ENCODE measurements at places on chromosomes 4 and X.

GRCh38 chrX:140949233-140949632 lies 53.2 kb upstream of the SPANXB1 start:
- DNase-seq = no peak

DNA sequence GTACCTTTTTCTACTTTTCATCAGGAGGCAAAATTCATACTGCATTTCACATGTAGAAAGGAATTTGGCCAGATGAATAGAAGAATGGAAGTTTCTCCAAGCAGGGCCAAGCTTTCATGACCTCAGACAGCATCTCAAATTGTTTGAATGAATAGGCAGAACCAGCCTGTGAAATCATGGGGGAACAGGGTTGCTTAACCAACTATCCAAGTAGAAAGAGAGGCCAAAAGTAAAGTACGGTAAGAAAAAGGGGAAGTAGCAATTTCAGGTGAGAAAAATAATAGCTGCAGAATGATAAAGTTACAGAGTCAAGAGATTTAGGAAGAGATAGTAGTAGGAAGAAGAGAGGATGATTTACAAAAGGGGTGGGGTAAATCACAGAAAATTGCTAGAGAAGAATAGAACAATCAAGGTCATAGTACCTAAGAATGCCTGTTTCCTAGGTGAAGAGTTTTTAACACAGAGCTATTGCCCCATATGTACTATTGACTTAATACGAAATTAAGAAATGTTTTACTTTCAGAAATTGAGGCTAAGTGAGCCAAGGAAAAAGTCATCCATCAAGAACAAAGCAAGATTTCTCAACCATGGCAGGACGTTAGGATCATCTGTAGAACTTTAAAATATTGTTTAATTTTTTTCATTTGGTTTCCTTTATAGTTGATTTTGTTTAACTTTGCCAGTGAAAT lies 177.1 kb upstream of the TET2 start:
- DNase-seq = no peak

DNA sequence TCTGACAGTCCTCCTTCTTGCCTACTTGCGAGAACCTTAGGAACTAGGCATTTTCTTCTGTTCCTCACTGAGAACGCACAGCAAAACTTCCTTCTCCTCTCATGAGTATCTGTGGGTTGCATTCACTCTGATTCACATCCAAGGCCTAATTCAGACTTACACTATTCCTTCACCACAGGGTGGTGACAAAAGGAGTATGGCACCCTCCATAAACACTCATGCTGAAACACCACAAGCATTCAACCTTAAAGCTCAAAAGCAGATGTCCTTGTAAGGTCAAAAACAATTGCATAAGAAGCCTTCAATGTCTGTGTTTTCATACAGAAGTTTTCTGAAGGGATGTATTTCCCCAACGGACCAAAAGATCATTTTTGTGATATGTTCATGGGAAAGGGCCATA lies 147.3 kb downstream of the CORIN start:
- no peak for DNase-seq

GRCh38 chr4:176441594-176441993 lies 121.8 kb downstream of the SPCS3 start:
- no peak for DNase-seq

DNA sequence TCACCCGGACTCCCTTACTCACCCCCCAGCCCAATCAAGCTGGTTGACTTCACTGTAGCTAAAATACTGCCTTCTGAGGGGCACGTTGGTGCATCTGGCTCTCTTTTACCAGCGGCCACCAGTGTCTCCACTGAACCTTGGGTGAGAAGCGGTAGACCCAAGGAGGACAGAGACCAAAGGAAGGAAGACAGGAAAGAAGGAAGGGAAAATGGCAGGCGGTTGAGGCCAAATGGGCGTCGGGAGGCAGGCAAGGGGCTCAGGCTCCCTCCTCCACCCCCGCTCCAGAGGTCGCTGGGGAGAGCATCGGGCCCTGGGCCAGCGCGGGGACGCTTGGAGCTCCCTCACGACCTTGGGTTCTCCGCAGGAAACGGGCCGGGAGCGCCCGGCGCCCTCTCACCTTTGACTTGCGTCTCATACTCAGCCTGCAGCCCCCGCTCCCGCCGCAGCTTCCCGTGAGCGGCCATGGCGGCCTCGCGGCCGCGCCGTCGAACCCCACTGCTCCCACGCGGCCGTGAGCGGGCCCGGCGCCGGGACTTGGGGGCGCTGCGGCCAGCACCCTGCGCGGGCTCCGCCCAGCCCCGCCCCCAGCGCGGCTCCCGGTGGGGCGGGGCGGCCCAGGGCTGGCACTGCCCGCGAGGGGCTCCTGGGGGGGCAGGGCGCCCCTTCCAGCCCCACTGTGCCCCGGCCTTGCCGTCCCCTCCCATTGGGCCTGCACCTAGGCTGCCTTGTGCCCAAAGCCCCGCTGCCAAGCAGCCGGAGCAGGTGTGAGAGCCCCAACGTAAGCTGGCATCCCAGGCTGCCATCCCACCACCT lies at the start of gene ARHGAP4:
Gene ARHGAP4 (minus strand): TSS at position 526 of the 813 bp plus-strand sequence. CDS start 62 bp downstream, at position 464.
- no peak for DNase-seq

DNA sequence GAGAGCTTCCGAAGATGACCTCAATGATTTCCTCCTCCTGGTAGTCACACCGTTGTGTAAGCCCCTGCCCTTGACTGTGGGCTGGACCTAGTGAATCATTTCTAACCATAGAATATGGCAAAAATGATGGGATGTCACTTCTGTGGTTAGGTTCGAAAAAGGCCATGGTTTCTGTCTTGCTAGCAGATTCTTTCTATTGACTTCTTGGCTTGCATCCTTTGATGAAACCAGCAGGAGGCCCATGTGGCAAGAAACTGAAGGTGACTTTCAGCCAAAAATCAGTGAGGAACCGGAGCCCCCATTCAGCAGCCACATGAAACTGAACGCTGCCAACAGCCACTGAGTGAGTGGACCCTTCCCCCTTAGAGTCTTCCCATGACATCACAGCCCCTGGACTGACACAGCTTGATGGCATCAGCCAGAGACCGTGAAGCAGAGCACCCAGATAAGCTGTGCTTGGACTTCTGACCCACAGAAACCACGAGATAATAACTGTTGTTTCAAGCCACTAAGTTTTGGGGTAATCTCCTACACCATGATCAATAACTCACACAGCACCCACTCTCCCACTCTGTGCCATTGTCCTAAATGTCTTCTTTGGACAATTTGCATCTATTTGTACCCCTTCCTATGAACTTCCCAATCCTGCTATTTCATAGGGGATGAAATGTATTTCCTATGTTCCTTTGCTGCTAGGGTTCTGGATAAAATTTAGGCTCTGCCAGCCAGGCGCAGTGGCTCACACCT lies 148.0 kb upstream of the STX18 start:
- no peak for DNase-seq

GRCh38 chr4:182826391-182826790 lies 90.8 kb downstream of the DCTD start:
- DNase-seq = no peak

DNA sequence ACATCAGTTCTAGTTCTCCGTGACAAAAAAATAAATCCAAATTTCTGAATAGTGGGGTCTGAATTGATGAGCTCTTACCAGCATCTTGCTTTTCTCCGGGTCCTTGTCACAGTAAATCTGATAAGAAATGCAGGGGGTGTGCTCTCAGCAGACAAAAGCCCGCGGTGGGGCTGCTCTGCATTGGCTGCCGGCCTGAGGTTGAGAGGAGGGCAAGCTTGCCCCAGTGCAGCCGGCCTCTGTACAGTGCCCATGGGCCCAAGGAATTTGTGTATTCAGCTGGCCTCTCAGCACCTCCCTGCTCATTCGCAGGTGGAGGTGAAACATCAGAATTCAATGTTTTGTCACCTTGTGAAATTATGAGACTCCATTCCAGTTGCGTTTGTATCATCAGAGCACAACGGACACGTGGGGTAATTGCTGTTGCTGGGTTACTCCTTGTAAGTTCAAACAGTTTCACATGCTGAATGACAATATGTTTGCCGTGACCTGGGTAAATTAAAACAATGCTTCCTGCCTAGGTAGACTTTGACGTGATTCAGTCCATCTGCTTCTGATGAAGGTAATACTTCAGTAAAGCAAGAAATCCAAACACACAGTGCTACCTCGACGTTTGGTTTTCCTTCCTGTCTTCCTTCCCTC lies 596.4 kb downstream of the MID1IP1 start:
- no peak for DNase-seq

- DNase-seq = no peak
Observed at GRCh38 chr4:4974727-4975126, 44.5 kb downstream of the CYTL1 start.

GRCh38 chr4:23911675-23912455 lies 22.0 kb upstream of the PPARGC1A start:
- DNase-seq = no peak

DNA sequence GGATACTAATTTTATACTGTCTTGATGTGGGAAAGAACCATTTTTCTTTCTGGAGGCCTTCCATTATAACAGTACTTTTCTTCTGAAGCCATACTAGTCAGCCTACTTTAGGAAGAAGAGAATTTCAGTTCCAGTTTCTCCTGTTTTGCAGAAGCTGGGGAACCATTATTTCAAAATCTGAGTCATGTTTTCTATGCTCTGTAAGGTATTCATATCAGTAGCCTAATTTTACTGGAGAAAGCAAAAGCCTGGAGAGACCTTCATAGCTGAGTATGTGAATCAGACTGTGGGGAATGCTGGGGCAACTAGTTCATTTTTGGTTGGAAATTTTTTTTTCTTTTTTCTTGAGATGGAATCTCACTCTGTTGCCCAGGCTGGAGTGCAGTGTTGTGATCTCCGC lies 22.4 kb downstream of the AFF1 start:
- DNase-seq = no peak

- no peak for DNase-seq
Observed at GRCh38 chrX:130100180-130100579, 10.1 kb downstream of the ELF4 start.

- no peak for DNase-seq
Observed at GRCh38 chr4:15132739-15133138, 130.5 kb downstream of the CPEB2 start.

- DNase-seq = no peak
Observed at GRCh38 chrX:45824471-45824870, 623.8 kb upstream of the DIPK2B start.

DNA sequence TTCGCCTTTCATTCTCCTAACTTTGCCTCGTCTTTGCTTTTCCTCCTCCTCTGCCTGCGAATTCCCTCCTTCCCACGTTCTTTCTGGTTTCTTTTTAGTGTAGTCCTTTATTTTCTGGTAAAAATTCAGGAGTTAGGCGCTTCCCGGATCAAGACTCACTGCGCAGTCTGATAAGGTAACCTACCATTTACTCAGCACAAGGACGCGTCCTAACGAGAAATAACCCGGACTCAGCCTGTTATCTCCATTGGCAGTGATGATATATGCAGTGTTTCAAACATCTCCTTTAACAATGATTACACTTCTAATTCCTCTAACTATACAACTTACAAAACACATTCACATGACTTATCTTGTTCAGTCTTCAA lies 357 bp upstream of the ETNPPL start:
- no peak for DNase-seq

GRCh38 chrX:47745416-47745815 lies 86.4 kb upstream of the UXT start:
- no peak for DNase-seq

DNA sequence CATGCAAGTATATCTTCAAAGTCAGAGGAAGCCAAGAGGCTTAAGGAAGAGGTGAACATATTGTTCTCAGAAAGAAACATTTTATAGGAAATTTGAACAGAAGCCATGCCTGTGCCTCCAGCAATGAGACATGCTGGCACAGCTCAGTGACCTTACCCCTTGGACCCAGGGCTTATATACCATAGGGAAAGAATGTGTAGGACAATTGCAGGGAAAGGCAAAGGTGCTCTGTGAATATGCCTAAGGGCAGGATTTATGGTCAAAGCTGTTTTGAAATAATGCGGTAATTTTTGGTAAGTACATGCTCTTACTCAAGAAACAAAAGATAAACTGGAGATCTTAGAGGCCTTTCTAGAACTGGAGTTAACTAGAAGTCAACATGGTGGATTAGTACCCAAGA lies 568.8 kb downstream of the GRID2 start:
- no peak for DNase-seq

DNA sequence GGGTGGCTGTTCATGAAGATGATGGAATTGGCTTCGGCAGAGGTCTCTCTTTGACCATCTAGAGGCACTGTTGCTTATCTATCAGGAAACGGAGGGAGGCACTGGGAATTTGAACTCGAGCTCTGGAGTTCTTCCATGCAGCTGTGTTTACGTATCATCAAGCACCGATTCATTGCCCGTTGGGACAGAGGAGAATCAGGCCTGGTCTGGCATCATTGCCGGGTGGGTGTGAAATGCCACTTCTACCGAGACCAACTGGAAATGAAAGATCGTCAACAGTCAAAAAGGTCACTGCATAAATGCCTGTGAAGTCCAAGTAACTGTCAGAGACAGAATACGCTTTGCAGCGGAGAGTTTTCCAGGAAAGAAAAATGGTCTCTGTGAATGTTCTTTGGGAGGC lies 166.9 kb downstream of the ASMT start:
- no peak for DNase-seq

DNA sequence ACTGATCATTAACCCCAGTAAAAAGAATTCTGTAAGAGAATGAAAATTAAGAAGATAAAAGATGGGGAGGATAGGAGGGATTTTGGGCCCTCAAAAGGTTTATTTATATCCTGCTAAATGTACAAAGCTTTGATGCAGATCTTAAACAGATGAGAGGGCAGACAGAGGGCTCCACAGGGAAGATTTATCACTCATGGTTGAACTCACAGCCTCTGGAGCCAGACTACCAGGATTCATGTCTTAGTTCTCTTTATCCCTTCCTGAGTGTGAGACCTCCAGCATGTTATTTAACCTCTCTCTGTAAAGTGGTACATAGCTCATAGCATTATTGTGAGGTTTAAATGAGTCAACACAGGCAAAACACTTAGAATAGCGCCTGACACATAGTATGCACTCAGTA lies 74.4 kb downstream of the SOWAHB start:
- DNase-seq = no peak

DNA sequence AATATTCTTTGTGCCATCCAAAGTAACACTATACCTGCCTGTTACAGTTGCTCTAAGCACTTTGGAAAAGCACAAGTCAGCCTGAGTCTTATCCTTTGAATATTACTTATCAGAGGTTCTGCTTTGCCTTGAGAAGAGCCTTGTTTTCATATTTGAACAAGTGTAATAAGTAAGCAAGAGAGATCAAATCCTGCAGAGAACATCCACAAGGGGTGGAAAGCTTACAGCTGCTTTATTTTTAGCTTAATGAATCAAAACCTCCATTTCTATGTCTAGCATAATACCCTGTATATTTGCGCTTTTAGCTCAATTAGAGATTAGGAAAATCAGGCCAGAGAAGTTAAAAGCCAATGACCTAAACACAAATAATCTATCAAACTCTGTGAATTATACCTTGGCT lies 139.8 kb downstream of the CDS1 start:
- no peak for DNase-seq

Data from activated CD8-positive, alpha-beta memory T cell treated with anti-CD3 and anti-CD28 coated beads for 1 hour (primary cell).